EH (cell line): ENCODE measurements at places on chromosomes 2 and 18.

DNA sequence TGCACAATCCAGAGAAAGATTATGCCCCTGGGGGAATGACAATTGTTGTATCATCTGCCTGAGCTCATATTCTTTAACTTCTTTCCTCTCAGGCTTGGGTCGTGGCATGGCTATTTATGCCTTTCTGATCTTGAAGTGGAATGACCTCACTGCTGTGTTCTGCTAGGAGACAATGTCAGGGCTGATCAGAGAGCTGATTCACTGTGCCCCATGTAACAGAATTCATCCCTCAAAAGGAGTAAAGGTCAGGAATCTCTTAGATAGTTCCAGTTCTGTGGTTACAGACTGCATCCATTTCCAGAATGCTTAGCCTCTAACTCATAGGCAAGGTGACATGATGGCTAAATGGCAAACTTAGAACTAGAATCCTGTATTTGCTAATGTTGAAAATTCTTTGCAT lies 511.7 kb upstream of the CNTNAP5 start:
- DNase-seq: no peak

- DNase-seq: peak; percentile 80
These were observed 40.5 kb upstream of the NABP1 start for GRCh38 chr2:191637182-191638078.

DNA sequence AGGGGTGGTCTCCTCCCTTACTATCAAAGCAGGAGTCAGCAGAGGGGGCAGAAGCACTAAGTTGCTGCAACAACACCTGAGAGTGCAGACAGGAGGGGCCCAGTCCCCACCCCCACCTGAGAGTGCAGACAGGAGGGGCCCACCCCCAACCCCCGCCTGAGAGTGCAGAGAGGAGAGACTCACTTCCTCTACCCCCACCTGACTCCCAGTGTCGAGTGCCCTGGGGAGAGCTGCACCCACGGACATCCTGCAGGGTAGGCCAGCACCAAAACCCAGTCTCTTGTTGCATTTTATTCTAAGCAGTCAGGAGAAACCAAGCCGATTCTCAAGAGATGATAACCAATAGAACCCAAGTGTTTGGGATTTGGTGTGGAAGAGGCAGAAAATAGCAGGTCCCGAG lies 78.4 kb downstream of the NAPG start:
- no peak for DNase-seq

DNA sequence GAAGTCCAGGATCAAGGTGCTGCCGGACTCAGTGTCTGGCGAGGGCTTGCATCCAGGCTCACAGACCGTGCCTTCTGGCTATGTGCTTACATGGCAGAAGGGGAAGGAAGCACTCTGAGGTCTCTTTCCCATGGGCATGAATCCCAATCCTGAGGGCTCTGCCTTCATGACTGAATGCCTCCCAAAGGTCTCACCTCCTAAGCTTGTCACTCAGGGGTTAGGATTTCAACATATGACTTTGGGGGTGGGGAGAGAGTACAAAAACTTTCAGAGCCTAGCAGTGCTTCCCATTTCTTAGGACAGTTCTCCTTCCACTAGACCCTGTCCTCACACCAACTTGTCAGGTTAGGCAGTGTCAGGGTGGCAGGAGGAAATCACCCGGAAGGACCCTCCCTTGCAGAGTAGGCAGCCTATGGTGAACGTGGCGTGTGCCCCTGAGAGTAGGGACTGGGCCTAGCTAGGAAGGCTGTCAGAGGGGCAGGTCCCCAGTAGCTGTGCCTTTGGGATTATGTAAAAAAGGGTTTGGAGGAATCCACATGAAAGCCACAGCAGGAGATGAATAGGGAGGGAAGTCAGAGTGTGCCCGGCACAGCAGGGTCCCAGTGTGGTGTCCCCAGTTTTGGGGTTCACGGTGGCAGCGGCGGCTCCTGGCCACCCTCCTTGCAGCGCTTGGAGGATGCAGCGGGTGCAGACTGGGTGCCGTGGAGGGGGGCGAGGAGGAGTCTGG lies 233.3 kb downstream of the LDLRAD4 start:
- DNase-seq: no peak

- peak; percentile 45 for DNase-seq
These were observed 2.0 kb downstream of the CDC42EP3 start for GRCh38 chr2:37669446-37669845.

DNA sequence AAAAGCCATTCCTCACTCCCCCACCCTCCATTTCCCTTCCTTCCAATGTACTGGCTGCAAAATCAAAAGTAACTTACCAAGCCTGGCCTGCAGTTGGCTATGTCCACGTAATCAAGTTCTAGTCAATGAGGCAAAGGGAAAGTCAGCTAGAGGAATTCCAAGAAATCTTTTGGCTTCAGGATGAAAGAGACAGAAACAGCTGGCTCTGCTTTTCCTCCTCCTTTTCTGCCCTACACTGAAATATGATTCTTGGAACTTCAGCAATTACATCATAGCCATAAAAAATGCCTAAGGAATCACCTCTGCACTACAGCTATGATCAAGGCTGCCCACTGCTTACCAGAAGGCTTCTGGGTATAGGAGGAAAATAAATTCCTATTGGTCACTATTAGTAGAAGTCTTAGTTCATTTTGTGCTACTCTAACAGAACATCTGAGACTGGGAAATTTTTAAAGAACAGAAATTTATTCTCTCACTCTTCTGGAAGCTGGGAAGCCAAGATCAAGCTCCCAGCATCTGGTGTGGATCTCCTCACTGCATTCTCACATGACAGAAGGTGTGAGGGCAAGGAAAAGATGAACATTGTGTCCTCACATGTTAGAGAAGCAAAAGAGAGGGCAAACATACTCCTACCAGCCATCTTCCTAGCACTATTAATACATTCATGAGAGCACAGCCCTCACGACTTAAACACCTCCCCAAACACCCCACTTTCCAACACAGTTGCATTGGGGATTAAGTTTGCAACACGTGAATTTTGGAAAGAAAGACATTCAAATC lies 219.9 kb downstream of the TMX3 start:
- peak; percentile 94 for DNase-seq

- DNase-seq: no peak
These were observed 440.9 kb upstream of the UBE2E3 start for GRCh38 chr2:180539541-180539940.

DNA sequence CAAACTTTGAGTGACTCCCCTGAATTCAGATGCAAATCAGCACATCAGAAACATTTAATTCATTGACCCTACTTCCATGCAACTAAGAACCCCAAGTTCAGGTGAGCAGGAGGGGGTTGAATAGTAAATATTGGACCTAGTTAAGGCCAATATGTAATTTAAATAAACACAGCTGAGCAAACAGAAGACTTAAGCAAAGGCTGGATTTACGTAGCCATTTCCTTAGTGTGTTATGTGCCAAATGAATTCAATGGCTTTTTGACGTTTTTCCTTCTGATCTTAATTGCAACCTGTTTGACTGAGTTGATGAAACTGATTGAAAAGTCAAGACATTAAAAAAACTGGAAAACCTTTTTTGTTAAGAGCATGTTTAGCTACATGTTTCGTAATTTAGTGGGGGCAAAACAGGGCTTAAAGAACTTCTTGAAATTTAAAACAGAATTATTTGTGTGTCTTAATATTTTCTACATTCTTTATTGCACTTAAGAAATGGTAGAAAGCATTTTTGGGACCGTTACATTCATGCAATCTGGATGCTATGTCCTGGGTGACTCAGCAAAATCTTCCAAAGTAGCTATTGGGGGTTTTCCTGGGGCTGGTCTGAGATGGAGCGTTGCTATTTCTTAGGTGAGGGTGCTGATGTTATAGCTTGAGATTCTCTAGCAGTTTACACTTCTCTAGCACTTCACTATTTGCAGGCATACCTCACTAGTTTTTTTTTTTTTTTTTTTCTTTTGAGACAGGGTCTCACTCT lies 25.5 kb upstream of the KCNE4 start:
- peak; percentile 68 for DNase-seq

DNA sequence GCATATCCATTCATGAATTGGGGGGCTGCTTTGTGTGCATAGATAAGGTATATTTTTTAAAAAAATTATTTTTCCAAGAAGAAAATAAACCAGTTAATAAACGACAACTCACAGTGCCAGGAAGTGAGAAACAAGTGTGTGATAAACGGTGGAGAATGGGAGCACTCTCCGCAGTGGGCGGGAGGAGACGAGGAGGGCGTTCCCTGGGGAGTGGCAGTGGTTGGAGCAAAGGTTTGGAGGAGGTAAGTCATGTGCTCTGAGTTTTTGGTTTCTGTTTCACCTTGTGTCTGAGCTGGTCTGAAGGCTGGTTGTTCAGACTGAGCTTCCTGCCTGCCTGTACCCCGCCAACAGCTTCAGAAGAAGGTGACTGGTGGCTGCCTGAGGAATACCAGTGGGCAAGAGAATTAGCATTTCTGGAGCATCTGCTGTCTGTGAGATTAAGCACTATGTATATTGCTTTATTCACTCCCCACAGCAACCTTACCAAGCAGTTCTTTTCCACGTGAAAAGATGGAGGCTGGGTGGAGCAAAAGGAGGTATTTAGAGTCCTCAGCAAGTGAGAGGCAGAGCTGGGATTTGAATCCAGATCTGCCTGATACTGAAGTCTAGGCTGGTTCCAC lies 27.0 kb upstream of the CASP8 start:
- DNase-seq: peak; percentile 46

- no peak for DNase-seq
These were observed 679.4 kb downstream of the NUP35 start for GRCh38 chr2:183803596-183803995.

- peak; percentile 4 for DNase-seq
These were observed 155.8 kb upstream of the LRP1B start for GRCh38 chr2:142286618-142287017.

DNA sequence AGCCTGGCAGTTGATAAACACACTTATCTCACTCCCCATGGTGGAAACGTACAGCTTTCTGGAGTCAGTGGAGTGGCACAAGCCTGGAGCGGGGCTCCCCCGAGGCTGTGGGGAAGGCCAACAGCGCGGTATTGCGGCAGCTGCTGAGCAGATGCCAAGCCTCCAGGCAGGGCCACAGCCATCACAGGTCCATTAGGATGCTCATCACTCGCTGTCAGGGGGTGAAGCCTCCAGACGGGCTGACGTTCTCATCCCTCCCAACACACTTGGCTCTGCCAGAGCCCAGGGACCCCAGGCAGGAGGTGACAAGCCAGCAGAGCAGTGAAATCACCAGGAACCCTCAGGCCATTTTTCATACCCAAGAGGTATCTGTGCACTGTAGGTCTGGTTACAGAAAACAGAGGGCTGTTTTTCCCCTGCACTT lies 529.2 kb upstream of the KLHL29 start:
- DNase-seq: no peak

- DNase-seq: peak; percentile 80
These were observed 565.7 kb upstream of the ZEB2 start for GRCh38 chr2:145085612-145086011.

- no peak for DNase-seq
These were observed 58.3 kb upstream of the NFE2L2 start for GRCh38 chr2:177322801-177323261.

GRCh38 chr2:1708476-1709334 lies 35.6 kb downstream of the PXDN start:
- no peak for DNase-seq

DNA sequence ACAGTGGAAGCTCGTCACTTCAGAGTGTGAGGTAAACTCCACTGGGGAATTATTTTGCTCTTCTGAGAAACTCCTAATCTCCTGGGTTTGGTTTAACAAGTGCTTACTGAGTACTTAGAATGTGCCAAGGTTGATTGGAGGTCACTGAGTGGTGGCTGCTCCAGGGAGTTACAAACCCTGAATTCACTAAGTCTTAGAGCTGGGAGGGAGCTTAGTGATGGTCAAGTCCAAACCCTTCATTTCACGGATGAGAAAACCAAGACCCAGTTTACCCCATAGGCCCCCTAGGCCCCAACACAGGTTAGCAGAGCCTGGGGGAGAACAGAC lies 52.0 kb downstream of the SLC4A5 start:
- no peak for DNase-seq

- DNase-seq: no peak
These were observed 2.5 kb downstream of the PAX3 start for GRCh38 chr2:222296311-222296741.

GRCh38 chr18:48475635-48476549 lies 62.9 kb upstream of the CTIF start:
- DNase-seq: peak; percentile 84

- DNase-seq: no peak
These were observed 38.5 kb downstream of the ASAP2 start for GRCh38 chr2:9244985-9245544.

GRCh38 chr18:240175-240574 lies 27.7 kb downstream of the THOC1 start:
- DNase-seq: peak; percentile 18

DNA sequence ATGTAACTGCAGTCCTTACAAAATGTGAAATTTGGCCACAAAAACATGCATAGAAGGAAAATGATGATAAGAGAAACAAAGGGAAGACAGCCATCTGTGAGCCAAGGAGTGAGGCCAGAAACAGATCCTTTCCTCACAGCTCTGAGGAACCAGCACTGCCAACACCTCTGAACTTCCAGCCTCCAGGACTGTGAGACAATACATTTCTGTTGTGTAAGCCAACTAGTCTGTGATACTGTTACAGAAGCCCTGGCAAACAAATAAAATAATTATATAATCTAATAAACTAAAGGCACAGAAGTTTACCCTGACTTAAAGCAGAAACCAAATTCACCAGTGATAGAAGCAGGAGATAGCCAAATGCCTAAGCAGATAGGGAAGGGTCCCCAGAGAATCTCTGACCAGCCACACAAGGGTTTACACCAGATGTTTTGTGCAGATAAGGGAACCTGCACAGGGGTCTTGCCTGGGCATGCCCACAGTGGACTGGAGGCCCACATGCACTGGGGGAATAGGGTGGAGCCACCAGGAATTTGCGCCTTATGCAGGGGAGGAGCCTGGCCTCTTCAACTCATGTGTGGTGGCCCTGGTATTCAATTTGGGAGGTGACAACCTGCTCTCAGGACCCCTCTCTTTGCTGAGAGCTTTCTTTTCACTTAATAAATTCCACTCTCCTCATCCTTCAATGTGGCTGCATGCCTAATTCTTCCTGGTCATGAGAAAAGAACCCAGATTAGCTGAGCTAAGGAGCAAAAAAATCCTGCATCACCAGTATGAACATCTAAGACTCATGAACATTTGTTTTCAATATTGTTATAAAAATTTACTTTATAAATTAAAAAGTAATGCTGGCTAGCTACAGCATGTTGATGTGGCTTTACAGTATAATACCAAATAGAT lies 3.8 kb upstream of the GCC2 start:
- no peak for DNase-seq

DNA sequence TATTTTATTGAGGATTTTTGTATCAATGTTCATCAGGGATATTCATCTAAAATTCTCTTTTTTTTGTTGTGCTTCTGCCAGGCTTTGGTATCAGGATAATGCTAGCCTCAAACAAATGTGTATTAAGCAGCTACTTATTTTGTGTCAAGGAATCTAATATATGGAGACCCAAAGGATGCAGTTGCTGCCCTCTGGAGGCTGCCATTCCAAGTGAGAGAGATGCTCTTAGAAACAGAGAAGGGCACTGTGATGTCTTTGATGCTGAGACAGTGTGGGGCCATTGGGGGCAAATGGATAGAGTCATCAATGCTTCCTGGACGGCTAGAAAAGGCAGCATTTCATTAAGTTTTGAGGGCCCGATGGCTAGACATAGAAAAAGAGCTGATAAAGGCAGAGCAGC lies 292.6 kb downstream of the SETBP1 start:
- peak; percentile 17 for DNase-seq
